ENCODE measurements at places on chromosomes 2 and 18.

GRCh38 chr2:138324068-138324771 lies 177.3 kb upstream of the SPOPL start:
- DNase-seq: no peak
- H3K4me1 ChIP-seq: no peaks in the 10 kb centered on the region
- no peak overlapping the region for H3K27ac ChIP-seq
- H3K36me3 ChIP-seq: no peaks in the 10 kb centered on the region

DNA sequence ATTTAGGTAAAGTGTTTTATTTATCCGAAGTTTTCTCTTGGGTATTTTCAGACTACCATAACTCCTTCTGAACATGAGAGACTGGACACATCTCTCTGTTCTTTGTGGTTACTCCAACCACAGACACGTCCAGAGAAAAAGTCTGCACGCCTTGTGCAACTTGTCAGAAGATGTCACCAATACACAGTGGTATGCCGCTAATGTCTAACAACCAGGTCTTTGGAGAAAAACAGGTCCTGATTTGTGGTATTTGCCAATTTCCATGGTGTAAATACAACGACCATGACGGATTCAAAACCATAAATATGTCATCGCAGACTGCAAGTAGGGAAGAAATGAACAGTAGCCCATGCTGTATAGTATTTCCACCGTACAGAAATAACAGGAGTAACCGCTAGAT lies 620.6 kb upstream of the ID2 start:
- no peaks in the 10 kb centered on the region for H3K36me3 ChIP-seq
- no peak for DNase-seq
- H3K27ac ChIP-seq: no peak overlapping the region
- no peaks in the 10 kb centered on the region for H3K4me1 ChIP-seq
- H3K4me3 ChIP-seq: no peak overlapping the region

DNA sequence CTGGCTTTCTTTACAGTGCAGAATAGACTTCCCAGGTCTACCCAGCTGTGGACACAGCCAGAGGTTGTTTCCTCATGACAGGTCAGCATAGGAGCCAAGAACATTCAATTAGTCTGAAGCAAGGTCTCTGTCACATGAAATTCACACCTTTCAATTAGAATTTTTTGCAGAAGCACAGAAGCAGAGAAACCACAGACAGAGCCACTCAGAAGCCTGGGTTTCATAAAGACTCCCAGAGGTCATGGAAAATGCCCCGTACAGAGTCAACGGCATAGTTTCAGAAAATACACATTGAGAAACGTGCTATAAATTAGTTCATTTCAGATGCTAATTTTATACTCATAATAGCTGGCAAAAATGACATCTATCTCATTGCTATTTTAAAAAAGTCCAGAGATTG lies 87.0 kb upstream of the TMEM200C start:
- no peak for DNase-seq
- H3K4me3 ChIP-seq: no peak overlapping the region
- H3K27ac ChIP-seq: no peak overlapping the region
- no peaks in the 10 kb centered on the region for H3K27me3 ChIP-seq

GRCh38 chr2:38076710-38077430 lies 919 bp upstream of the CYP1B1 start:
- H3K36me3 ChIP-seq: no peaks in the 10 kb centered on the region
- H3K4me3 ChIP-seq: peak overlapping the region; percentile 29
- peak; percentile 56 for DNase-seq
- peaks cover 42% of the 10 kb centered on the region for H3K4me1 ChIP-seq
- H3K27ac ChIP-seq: peak overlapping the region; percentile 77
- H3K27me3 ChIP-seq: peaks cover 55% of the 10 kb centered on the region

DNA sequence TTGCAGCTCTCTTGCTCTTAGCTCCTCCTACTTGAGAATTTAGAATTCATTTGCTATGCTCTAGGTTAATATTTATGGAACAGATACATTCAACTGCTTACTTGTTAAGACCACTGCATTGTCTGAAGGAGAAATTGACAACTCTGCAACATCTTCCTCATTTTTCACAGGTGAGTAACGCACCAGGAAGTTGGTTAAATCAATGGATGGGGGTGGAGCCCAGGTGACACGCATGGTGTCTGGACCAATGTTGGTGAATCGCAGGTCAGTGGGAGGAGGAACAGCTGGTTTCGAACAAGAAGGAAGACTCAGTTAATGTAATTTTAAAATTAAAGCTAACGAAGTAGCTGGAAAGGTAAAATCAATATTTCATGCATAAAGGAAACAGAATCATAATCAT lies 44.3 kb downstream of the FN1 start:
- no peaks in the 10 kb centered on the region for H3K4me1 ChIP-seq
- no peak for DNase-seq
- H3K4me3 ChIP-seq: no peak overlapping the region
- H3K27me3 ChIP-seq: no peaks in the 10 kb centered on the region

GRCh38 chr2:217065695-217066405 lies 206.0 kb upstream of the TNP1 start:
- peaks cover 32% of the 10 kb centered on the region for H3K4me1 ChIP-seq
- H3K4me3 ChIP-seq: no peak overlapping the region
- no peaks in the 10 kb centered on the region for H3K36me3 ChIP-seq
- no peak overlapping the region for H3K27ac ChIP-seq

DNA sequence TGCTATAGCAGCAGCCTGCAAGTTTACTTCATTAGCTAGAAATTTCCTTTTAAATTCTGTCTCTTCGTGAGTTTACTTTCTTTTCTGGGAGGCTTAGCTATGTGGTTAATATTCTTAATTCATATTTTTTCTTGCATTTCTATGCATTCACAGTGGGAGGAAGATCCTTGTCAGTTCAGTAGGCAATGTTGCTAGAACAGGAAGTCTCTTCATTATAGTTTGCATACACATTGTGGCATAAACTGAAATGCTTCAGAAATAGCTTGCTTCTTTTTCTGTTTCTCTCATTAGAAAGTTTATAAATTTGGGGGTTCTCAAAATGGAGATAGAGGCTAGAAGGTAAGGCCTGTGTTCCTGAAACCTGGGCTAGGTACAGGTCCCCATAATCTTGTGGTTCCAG lies 8.1 kb upstream of the ARHGAP15 start:
- H3K27me3 ChIP-seq: no peaks in the 10 kb centered on the region
- no peak overlapping the region for H3K27ac ChIP-seq
- H3K4me3 ChIP-seq: no peak overlapping the region
- DNase-seq: no peak
- H3K4me1 ChIP-seq: no peaks in the 10 kb centered on the region
- H3K36me3 ChIP-seq: no peaks in the 10 kb centered on the region

GRCh38 chr2:34705551-34706247 lies 1106.6 kb upstream of the FAM98A start:
- H3K4me3 ChIP-seq: no peak overlapping the region
- H3K36me3 ChIP-seq: no peaks in the 10 kb centered on the region

DNA sequence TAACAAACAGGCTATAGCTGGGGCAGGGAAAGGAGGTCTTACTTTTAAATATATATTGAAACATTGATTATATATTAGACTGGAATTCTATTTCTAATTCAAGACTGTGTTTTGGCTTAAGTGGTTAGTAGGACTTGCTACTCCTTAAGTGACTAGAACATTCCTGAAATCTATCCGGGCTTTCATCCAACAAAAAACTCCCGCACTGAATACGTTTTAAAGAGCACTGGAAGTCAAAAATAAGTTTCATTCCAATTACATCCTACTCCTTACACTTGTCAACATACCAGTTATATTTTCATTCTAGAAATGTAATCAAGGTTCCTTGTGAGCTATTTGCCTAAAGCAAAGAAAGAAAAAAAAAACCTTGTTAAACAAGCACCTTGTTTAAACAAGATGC lies 204.6 kb downstream of the SP3 start:
- H3K4me3 ChIP-seq: no peak overlapping the region
- H3K27ac ChIP-seq: no peak overlapping the region
- H3K36me3 ChIP-seq: no peaks in the 10 kb centered on the region
- no peaks in the 10 kb centered on the region for H3K27me3 ChIP-seq

DNA sequence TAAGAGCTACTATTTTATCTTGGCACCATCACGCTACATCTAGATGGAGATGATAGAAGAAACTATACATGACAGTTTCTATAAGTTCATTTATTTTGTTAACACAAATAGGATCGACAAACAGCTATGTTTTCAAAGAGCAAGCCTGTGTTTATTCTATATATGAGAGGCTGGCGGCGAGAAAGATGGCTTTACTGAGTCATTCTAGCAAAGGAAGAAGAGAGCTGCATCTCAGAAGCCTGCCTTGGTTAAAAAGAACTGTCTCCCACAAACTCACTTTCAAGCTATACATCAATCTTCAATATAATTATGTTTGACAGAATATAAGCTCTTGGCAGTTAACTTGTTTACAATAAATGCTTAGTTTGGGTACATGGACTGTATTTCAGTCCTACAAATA lies 13.0 kb downstream of the SATB2 start:
- no peaks in the 10 kb centered on the region for H3K27me3 ChIP-seq
- DNase-seq: no peak
- H3K4me3 ChIP-seq: no peak overlapping the region
- H3K27ac ChIP-seq: no peak overlapping the region
- no peaks in the 10 kb centered on the region for H3K36me3 ChIP-seq
- H3K4me1 ChIP-seq: no peaks in the 10 kb centered on the region

DNA sequence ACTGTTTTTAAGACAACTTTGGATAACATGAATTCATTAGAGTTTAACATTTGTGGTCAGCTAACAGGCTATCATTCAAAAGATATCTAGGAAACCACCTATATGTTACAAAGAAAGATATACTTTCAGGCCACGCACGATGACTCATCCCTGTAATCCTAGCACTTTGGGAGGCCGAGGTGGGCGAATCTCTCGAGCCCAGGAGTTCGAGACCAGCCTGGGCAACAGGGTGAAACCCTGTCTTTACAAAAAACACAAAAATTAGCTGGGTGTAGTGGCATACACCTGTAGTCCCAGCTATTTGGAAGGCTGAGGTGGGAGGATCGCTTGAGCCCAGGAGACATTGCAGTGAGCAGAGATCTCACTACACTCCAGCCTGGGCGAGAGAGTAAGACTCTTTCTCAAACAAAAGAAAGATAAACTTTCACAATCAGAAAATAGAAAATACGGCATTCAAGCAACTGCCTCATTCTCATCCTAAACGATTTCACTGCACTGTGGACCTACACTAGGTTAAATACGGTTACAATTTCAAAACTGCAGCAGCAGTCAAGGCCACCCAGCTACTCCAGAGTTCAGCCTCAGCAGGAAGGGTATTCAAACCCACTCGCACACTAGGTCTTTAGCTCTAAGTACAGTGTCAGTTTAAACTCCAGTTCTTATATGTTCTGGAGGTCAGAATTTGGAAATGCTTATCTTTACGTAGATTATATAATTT lies 250.0 kb upstream of the SLC39A10 start:
- H3K4me1 ChIP-seq: no peaks in the 10 kb centered on the region
- no peak for DNase-seq
- no peak overlapping the region for H3K27ac ChIP-seq
- H3K27me3 ChIP-seq: no peaks in the 10 kb centered on the region
- no peaks in the 10 kb centered on the region for H3K36me3 ChIP-seq
- H3K4me3 ChIP-seq: no peak overlapping the region

Measured in spinal cord (tissue), 10 donors.